SK-N-DZ (cell line): ENCODE measurements at places on chromosomes 16 and 17.
A peak's percentile ranks its signal among the peaks of the same experiment; 100 is the strongest.

DNA sequence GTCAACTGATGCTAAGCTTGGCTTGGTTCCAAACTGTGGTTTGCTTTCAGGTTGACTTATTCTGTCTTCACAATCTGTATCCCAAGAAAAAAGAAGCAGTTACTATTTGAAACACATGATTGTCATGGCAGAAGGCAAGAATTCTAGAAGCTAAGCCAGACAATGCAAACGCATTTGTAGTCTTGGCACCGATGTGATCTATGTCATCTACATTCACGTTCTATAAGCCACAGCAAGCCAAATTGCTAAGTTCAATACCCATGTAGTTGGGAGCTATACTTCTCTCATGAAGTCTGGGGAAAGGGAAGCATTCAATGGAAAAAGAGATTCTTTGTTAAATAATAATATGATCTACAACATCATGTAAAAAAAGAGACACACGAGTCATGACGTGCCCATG is 18.3 kb upstream of the KIF2B start:
- DNase-seq = no peak

DNA sequence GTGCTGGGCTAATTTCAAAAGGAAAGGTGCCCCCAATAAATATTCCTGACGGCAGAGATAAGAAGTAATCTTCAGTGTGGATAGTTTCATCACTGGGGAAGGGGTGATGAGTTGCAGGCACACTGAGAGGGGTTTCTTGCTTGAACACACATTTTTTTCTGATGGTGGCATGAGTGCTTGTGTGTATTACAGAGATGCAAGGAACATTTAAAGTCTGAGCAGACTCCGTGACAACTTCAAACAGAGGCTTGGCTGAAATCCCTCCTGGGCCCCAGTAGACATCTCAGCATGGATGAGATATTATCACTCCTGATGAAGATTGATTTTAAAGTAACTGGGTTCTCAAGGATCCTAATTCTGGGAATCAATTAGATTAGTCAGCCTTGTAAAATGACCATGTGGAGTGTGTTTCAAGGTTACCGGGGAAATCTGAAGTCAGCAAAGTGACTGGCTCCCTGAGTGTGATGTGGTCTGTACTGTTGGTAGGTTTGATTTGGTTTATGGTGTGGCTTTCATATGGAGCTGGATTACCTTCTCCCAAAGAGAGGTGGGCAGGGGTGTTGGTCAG is 435.8 kb upstream of the EEF2KMT start:
- DNase-seq = peak; percentile 53

GRCh38 chr17:82888583-82889495 is 49.0 kb upstream of the ZNF750 start:
- no peak for DNase-seq

DNA sequence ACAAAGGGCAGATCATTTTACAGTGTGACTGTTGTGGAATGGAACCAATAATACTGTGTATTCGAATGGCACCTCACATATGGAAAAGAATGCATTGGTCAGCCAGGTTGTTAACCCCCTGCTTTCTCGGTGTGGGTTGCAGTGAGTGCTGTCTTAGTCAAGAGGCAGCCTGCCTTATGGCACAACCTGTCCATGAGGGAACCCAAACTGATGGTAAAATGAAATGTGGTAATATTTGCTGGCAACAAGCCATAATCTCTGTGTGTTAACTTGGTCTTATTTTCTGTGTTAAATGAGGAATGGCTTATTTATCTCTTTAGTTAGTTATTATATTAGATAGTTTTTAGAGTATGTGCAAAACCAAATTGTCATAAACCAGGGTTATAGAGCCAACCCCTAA is 81.6 kb downstream of the TMC6 start:
- no peak for DNase-seq

DNA sequence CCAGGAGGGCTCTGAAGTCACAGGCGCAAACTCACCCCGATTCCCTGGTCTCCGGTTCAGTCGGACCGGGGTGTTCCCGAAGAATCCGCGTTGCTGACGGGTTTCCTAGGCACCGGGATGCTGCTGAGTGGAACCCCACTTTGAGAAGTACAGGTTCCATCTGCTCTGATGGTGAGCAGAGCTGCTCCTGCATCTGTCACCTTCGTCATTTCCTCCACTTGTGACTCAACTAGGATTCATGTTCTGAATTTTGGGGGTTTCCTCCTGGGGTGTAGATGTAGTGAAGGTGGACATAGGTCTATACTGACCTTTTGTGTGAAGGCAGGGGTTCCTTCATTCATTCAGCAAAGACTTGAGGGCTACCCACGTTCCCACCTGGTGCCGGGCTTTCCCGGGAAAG is 25.0 kb downstream of the LGALS3BP start:
- no peak for DNase-seq

DNA sequence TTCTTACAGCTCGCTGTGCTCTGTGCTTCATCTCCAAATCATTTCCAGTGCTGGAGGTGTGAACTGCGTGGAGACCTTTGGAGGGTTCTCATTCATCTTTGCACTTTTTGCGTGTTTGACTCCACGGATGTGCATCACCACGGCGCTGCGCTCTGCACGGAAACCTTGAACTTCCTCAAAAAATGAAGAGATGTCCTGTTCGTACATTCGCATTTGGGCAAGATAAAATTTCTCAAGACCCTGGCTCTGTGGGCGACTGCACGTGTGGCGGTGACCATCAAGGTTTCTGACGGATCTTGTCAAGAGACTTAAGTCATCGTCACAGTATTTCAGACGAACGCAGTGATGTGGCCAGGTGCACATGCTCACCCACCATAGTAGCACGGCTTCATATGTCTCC is 10.3 kb upstream of the PVALEF start:
- DNase-seq = no peak

GRCh38 chr16:4811242-4811641 is 8.8 kb upstream of the ROGDI start:
- no peak for DNase-seq

GRCh38 chr16:19945934-19946333 is 61.3 kb upstream of the GPRC5B start:
- no peak for DNase-seq

DNA sequence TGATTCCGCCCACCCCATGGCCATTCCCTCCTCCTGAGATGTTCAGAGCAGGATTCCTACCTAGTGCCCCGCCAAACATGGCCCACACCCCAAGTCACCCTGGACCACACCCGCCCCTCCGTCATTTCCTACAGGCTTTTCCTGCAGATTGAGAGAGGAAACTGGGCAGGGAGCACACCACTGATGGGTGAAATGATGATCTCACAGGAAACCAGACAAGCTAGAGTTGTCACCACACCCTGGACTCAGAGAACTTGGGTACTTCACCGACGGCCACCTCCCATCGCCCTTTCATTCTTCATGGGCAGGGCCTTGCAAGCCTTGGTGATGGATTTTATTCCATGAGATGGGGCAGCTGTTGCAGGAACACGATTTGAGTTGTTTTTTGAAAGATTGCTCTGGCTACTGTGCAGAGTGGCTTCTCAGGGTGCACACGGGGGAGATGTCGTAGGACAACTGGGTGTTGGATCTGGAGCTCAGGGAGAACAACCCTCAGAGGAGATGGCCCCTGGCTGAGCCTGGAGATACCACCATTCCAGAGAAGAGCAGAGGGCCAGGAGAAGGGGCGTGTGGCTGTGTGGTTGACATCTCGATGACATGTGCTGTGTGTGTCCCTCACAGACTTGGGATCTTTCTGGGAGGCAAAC is 7.4 kb upstream of the B9D1 start:
- no peak for DNase-seq
